ENCODE measurements at places on chromosomes 6 and 20.

GRCh38 chr20:40710603-40711002 is 21.6 kb upstream of the MAFB start:
- no peak for DNase-seq

DNA sequence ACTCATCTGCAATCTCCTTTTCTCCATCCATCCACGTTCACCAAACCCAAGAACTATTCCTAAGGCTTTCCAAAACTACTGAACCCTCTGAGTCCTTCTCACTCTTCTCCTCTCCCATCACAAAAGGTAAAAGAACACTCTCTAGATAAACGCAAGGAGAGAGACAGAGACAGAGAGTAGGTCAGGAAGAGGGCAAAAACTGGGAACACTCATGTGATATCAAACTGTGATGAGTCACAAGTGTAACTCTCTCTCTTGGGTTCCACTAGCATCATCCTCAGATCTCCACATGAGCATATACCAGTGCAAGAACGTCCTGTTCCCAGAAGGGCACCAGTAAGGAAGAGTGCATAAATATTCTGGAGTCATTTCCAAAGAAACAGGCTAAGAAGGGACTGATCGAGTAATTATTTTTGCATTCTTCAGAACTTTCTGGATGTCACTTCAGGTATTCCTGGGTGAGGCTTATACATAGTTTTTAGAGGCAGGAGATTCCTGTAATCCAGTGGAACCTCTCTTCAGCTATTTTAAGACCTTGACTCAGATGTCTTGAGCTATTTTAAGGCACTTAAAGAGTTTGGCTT is 47.3 kb upstream of the STXBP5 start:
- no peak for DNase-seq

DNA sequence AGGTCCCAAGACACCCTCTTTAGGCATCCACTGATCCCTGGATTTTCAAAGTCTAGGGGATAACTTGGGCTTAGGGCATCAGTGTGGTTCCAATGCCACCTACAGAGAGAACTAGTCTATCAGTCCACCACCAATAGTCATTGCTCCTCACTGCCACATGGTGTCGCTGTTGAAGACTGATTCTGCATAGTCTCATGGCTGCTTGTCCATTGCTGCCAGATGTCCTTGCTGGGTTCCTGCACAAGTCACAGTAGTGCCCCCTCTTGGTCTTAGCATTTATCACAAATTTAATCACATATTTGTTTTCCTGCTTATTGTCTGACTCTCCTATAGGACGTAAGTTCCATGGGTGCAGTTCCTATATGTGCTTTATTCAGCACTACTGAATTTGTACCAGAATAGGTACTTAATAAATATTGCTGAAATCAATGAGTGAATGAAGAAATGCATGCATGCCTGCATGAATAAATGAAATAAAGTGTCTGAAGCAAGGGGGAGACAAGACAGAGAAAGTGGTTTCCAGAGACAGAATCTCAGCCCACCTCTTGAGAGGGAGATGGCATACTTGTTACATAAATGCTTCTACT is 45.9 kb upstream of the RALY start:
- peak; percentile 20 for DNase-seq

- DNase-seq, result no peak
Observed at GRCh38 chr6:147560670-147561069, 52.2 kb downstream of the SAMD5 start.

GRCh38 chr6:166473886-166474571 is 91.3 kb upstream of the MPC1 start:
- no peak for DNase-seq

- DNase-seq, result no peak
Observed at GRCh38 chr20:39524371-39524911, 562.3 kb downstream of the DHX35 start.

DNA sequence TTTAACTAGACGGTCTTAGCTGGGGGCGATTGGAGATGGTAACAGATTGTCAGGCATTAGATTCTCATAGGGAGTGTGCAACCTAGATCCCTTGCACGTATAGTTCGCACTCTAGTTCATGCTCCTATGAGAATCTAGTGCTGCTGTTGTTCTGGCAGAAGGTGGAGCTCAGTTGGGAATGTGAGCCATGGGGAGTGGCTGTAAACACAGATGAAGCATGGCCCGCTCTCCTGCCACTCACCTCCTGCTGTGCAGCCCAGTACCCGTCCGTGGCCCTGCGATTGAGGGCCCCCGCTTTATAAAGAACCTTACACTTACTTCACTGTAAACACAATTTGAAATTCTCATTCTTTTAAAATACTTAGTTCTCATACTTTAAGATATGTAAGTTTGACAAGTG is 339.4 kb downstream of the CDH26 start:
- DNase-seq, result no peak

DNA sequence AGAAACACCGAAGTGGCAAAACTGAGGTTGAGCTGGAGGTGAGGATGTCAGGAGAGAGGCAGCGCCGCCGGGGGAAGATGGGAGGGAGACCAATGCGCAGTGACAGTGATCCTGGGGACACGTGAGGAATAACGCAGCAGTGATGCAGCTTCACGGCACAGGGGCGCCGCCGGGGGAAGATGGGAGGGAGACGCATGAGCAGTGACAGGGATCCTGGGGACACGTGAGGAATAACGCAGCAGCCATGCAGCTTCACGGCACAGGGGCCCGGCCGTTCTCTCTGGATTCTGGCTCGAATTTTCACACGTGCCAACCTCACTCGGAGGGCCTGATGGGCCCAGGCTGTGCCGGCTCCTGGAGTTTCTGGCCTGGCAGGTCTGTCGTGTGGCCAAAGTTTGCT is 94.7 kb downstream of the SMOC2 start:
- no peak for DNase-seq

DNA sequence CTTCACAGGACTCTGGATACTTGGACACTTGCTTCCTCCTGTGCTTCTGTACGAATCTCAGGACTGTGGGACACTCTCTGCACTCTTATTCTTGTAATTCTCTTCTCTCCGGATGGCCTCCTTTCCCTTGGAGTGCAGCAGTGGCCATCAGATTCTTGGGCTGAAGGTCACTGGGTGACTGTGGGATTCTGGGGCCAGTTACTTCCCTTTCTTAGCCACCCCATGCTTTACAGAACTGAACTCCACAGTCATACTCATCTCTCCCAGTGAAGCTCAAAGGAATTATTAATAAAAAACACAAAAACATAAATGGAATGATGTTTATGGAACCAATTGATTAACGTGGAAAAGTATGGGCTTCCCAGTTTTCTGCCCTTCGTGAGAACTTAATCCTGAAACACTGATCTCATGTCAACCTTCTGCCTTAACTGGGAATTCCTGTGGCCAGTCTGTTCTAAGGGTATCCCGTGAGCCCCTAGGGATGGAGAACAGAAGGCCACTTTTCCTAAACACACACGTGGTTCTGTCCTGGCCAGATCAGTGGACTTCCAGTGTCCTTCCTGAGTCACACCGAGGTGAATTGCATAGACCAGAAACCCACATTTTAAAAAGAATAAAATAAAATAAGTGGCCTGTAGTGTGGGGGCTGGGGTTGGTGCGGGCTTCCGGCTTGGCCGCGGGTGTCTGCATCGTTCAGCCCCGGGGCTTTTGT is 23.6 kb upstream of the HLA-E start:
- DNase-seq, result no peak

DNA sequence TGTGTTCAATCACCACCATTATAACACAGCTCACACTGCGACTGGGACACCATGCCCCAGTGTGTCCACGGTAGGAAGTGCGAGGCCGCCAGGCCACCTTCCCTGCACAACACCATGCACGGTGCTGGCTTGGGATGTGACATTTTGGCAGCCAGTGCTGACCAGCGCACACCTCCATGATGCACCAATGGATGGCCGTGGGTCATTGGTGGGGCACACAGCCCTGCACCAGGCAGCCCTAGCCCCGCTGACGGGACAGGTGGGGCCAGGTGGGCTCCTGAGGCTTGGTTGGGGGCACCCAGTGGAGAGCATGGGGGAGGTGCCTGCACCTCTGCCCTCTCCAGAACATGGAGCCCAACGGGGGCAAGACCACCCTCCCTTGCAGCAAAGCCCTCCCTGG is 18.2 kb upstream of the FRMD1 start:
- no peak for DNase-seq

DNA sequence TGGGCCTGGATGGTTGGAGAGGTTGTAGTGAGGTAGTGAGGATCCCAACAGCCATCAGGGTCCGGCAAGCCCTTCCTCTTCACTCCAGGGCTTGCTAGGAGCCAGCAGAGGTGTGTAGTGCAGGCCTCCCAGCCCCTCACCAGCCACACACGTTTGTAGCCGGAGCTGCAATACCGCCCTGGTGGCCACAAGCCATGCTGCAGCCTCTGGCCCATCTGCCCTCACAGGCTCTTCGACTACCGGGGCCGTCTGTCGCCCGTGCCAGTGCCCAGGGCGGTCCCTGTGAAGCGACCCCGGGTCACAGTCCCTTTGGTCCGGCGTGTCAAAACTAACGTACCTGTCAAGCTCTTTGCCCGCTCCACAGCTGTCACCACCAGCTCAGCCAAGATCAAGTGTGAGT is 36.4 kb downstream of the EIF2S2 start:
- no peak for DNase-seq

GRCh38 chr6:37262446-37263026 is 4.6 kb upstream of the TMEM217 start:
- DNase-seq, result no peak

DNA sequence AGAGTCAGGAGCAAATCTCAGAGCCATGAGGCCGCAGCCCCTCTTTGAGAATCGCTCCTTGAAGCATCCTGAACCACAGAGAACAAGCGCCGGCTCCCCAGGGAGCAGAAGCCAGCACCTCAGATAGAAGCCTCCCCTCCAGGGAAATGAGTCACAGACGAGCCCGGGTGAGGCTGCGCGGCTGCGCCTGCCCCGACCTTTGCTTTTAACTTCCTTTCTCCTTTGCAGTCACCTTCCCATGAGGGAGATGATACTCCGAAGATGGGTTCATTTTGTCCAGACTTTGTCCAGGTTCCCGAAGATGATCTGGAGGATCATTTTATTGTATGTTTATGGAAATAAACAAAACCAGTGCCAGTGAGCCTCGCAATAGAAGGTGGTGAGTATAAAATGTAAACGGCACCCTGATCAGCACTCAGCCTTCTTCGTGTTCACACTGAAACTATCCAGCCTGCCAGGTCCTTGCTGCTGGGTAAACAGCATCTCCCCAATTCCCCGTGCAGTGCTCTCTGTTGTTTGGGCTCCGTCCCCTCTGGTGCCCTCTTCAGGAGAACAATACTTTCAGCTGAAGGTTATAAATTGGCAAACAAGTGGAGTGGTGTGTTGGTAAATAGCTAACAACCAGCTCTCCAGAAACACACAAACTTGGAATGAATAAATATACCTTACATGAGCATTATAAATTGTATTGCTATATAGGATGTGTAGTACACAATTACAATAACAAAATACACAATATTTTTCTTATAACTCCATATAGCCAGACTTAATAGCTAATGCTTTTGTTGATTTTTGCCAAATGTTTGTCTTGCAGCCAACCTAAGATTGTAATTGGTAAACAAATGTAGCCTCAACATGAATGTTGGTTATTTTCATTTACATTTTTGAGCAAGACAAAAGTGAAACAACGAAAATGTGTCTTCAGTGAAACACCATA is 41.4 kb upstream of the TMEM181 start:
- DNase-seq, result peak; percentile 60

DNA sequence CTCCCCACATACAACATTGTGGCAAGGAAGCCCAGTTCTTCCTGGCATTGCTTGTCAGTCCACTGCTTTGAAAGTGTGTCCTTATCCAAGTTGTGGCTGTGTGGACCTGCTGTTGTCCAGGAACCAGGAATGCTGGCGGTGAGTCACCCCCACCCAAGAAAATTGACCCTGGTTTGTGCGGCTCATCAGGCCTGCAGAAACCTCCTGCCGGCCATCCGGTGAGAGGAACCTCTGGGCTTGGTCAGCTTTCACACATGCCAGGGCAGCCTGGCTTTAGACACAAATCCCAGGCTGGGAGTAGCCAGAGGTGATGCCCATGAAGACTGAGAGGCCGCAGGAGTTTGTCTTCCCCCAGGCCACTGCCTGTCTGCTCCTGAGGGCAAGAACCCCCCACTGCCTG is 223.6 kb downstream of the TTLL2 start:
- DNase-seq, result no peak

GRCh38 chr6:21781128-21781527 is 187.6 kb downstream of the SOX4 start:
- no peak for DNase-seq

DNA sequence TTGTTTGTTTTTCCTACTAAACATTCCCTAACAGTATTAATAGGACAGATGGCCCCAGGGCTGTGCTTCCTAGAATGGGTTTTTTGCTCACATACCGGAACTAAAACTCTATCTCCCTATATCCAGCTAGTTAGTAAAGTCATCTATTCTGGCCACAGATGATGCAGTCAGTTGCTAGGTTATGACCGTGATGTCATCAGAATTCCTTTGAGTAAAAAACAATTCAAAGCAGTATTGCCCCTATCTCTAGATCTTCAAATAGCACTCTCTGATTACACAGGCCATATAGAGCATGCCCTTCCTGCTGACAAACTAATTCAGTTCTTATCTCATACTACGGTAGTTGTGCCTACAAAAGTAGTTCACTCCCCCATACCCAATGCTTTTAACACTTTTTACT is 17.9 kb upstream of the ZNF451 start:
- no peak for DNase-seq
